ENCODE measurements at places on chromosomes 1 and 21.

DNA sequence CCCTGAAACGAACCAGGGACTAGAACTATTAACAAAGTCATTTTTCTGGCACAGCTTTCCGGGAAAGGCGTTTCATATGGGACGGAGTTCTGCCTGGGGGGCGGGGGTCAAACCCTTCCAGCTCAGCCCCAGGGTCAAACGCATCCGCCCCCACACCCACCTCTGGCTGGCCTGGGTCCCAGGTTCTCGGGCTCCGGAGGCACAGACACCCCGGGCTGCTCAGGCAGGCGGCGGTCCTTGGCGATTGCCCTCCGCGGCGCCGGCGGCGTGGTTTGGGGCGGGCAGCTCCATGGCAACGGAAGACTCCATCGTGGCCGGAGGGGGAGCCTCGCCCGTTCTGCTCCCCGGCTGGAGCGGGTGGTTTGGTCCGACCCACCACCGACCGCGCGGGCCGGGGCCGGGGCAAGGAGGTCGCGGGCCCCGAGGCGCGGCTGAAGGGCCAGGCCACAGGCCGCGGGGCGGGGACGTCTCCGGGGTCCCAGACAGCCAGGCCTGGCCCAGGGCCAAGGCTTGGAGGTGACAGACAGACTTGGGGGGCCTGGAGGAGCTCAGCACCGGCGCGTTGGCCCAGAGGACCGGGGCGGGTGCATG lies at the start of gene CFAP74:
TSS of gene CFAP74 (minus strand) at position 246 of the 591 bp plus-strand sequence. CDS start 12,830 bp downstream, outside the sequence.
- DNase-seq, result no peak

DNA sequence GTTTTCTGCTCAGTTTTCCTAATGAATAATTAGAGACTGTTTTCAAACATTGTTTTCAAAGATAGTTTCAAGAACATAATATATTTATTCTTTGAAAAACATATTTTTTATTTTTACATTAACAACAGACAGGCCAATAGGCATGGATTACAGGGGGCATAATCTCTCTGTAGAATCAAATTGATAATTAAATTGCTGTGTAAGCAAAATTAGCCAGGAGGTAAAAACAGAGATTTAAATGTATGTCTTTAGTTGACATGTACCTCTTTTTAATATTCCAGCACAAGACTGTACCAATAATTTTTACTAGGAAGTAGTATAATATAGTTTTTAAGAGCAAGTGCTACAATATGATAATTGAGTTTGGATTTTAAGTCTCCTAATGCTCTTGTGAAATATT lies 1444.5 kb downstream of the BRINP3 start:
- DNase-seq, result no peak

GRCh38 chr21:36059823-36060158 lies 535 bp downstream of the SETD4 start:
- DNase-seq, result no peak

GRCh38 chr1:181398544-181398943 lies 84.8 kb upstream of the CACNA1E start:
- no peak for DNase-seq

DNA sequence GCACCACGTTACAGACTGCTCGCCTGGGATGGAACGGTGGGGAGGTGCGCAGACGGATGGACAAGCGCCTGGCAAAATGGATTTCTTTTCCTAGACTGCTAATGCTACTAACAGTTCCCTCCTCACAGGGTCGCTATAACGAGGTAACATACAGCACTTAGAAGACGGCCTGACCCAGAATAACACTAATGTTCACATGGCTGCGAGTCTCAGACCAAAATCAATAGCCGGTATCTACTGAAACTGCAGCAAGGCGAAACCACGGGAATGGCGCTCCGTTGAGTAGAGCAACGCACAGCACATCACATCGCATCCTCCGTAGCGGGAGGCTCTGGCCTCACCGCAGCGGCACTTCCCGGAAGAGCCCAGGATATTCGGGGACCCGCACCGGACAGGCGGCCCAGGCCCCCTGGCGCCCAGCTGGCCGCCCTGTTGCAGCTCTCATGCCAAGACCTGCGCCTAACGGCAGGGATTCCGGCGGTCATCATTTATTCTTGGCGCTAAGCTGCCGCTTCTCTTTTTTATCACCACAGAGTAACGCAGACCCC lies 46.6 kb downstream of the VPS26C start:
- no peak for DNase-seq

DNA sequence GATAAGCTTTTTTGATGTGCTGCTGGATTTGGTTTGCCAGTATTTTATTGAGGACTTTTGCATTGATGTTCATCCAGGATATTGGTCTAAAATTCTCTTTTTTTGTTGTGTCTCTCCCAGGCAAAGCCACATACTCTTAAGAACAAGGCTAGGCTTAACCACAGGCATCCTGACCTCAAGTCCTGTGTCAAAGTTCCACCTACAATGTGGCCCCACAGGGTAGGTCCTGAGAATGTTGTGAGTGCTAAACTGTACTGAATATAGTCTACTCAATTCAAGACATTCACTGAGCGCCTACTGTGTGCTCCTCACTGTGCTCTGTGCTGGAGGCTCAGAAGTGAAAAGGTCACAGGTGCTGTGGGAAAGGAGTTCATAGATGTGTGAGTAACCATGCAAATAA lies 20.6 kb downstream of the DDAH1 start:
- no peak for DNase-seq

GRCh38 chr1:180229483-180230415 lies at the start of gene LHX4:
Gene LHX4 (plus strand): TSS chr1:180230264. CDS start chr1:180230530, 266 bp downstream.
- no peak for DNase-seq

DNA sequence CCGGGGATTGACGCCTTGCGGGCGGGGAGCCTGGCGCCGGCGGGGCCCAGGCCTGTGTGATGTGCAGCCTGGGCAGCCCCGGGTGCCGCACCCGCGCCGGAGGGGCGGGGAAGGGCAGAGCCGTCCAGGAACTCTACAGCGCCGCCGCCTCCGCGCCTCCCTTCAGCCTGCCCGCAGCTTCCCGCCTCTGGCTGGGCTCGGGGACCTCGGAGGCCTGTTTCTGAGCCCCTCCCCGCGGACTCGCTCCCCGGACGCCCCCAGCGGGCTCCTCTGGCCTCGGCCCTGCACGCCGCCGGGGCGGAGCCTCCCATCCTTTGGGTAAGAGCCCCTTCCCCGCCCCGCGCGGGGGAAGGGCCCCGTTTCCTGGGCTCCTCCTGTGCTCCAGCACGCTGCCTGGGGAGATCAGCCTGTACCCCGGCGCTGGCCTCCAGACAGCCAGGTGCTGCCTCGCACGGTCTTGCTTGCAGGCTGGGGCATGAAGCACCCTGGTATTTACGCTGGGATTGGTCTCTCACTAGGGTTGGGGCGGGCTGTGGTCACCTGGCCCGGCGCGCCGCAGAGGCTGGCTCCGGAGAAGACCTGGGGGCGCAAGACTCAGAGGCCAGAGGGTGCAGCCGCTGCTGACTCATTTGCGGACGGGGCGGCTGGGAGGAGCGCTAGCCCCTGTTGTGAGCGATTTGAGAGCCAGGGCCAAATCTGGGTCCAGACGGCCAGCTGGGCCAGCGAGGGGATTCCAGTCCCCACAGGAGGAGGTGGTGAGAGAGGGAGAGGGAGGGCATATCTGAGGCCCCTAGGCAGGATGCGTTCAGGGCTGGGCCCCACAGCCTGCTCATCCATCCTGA lies 5.7 kb upstream of the ACOT11 start:
- peak; percentile 54 for DNase-seq

- no peak for DNase-seq
These were observed 28.0 kb upstream of the PLEKHG5 start for GRCh38 chr1:6519491-6519934.

DNA sequence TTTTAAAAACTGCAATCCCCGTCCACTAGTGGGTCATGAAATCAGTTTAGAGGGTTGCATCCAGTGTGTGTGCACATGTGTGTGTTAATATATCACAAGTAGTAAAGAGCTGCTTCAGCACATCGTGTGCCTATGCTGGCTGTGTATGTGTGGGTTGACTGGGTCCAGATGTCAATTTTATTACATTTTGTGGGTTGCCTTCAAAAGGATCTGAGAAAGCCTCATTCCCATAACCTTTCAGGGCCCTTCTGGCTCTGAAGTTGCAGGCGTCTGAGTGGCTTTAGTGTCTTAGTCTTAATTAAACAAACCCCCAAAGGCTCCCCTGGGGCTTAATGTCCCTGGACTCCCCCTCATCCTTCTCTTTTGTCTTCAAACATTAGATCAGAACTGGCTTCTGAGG lies 19.8 kb downstream of the PLA2G2D start:
- DNase-seq, result no peak

- DNase-seq, result no peak
These were observed 161.5 kb upstream of the C1orf174 start for GRCh38 chr1:4061521-4062031.

DNA sequence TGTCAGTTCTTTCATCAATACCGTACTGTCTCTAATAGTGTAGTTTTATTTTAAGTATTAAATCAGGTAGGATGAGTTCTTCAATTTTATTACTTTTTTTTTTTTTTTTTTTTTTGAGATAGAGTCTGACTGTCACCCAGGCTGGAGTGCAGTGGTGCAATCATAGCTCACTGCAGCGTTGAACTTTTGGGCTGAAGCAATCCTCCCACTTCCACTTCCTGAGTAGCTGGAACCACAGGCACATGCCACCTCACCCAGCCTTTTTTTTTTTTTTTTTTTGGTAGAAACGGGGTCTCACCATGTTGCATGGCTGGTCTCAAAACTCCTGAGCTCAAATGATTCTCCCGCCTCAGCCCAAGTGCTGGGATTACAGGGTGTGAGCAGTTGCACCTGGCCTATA lies 44.3 kb downstream of the INAVA start:
- no peak for DNase-seq

- no peak for DNase-seq
These were observed 20.3 kb downstream of the CDK18 start for GRCh38 chr1:205524794-205525101.

DNA sequence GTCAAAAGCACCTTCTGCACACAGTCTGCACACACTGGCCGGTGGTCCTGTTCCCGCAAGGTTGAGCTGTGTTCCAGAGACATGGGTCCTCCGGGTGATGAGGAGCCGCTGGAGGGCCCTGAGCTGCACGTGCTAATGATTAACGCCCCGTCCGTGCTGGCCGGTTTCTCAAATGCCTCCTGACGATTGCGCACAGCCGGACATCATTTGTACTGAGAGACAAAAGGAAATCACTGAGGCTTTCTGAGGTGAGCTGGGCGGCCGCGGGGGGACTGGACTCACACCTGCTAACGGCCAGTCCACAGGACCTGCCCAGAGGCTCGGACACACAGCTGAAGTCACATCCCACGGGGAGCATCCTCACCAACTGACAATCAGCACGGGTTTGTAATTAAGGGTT lies 29.2 kb downstream of the POFUT2 start:
- no peak for DNase-seq

DNA sequence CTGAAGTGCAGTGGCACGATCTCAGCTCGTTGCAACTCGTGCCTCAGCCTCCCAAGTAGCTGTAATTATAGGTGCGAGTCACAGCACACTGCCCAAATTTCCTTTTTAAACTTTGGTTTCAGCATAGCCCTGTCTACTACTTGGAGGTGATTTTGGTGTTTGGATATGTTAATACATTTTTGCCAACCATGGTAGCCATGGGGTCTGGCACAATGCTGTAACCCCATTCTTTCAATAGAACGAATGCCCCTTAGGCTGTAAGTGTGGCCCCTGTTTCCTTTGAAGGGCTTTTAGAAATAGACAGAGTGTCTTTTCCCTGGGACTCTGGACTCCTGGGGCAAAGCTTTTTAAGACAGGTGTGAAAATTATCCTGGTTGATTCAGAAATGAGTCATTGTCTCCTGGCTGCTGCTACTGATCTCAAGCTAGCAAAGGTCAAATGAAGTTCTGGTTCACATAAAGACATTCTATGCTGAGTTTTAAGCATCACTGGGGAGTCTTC lies 141.1 kb upstream of the RUNX1 start:
- DNase-seq, result no peak

DNA sequence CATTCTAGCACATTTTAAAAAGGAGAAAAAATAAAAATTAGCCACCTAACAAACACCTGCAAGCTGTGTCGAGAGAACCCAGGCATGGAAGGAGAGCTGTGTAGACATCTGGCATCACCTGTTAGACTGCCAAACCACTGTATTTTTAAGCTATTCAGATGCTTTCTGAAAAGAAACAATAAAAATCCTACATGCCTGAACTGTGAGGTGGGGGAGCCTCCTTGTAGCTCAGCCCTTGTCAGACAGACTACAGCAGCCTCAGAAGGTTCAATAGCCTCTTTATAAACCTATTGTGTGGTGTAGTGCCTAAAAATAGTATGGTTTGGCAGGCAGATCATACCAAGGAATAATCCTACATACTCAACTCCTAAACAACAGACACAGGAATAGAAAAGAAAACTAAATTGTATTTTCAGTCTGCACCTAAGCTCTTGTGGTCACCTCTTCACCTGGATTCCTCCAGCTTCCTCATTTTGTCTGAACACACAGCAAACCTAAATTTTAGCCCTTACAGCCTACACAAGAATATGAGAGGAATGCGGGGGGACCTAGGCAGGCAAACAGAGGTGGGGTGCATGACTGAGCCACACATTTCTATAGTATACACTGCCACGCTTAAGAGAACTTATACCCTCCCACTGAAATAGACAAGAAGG lies 67.0 kb downstream of the SIPA1L2 start:
- no peak for DNase-seq

DNA sequence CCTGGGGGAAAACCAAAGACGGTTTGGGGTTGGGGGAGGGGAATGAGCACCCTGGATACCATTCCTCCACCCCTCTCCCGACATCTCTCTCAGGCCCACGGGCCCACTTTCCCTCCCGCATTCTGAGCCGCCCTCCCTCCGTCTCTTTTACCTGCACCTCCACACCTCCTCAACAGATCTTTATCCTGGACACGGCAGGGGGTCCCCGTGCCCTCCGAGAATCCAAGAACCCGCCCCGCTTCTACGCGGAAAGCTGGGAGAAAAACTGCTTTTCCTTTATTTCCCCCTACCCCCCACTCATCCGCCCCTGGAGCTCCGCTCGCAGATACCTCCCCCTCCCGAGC lies 108.8 kb downstream of the NAV1 start:
- DNase-seq, result no peak

- DNase-seq, result no peak
These were observed 126.7 kb downstream of the TRABD2B start for GRCh38 chr1:47870480-47870879.

- DNase-seq, result no peak
These were observed 279.7 kb downstream of the SPATA17 start for GRCh38 chr1:217910791-217911320.

GRCh38 chr1:238652346-238652968 lies 733.9 kb upstream of the CHRM3 start:
- DNase-seq, result no peak

GRCh38 chr1:80158771-80159170 lies 1152.2 kb upstream of the ADGRL4 start:
- no peak for DNase-seq

DNA sequence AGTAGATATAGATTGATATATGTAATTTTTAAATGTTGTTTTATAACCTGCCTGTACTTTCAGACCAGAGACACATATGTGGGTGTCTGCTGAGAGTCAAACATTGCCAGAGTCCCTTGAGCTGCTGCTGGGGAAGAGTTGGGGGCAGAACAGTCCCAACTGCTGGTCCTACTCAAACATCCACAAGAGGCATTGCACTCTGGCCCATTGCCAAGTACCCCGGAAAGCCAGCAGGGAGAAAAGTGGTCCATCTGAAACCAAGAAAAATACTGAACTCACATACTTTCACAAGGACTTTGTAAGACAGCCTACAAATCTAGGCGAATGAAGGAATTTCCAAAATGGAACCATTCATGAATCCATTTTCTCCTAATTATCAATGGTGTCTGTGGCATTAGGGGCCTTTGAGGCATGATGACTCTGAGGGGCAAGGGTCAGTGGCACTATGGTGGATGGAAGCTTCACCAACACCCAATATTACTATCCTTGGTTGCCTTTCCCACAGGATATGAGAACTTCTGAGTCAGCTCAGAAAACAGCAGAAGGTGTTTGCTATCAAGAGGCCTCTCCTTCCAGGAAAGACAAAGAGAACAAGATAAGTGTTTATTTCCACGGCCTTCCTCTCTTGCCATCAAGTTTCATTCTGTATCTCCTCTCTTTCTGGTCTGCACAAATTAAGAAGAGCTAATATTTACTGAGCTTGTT lies 7.3 kb upstream of the TBX15 start:
- no peak for DNase-seq

All from stimulated activated CD4-positive, alpha-beta T cell treated with anti-CD3 and anti-CD28 coated beads, Interleukin-2, amount 100 ng/mL, for 48 hours (primary cell).